PC-9 (cell line): ENCODE measurements at places on chromosomes 3 and 15. TPM values are rescaled to one million over a fixed set of nuclear protein-coding genes. Genes with fewer than 3 reads are reported as not detected.

- no peaks in the 10 kb centered on the region for H3K4me1 ChIP-seq
- no peak overlapping the region for H3K27ac ChIP-seq
- H3K4me3 ChIP-seq: no peak overlapping the region
- no peak for DNase-seq
Observed at GRCh38 chr3:53401154-53401553, 53.8 kb upstream of the DCP1A start.

- no peak for DNase-seq
- no peaks in the 10 kb centered on the region for H3K4me1 ChIP-seq
- H3K36me3 ChIP-seq: no peaks in the 10 kb centered on the region
- no peaks in the 10 kb centered on the region for H3K27me3 ChIP-seq
- H3K27ac ChIP-seq: no peak overlapping the region
Observed at GRCh38 chr3:45724911-45725310, 35.7 kb downstream of the SACM1L start.

DNA sequence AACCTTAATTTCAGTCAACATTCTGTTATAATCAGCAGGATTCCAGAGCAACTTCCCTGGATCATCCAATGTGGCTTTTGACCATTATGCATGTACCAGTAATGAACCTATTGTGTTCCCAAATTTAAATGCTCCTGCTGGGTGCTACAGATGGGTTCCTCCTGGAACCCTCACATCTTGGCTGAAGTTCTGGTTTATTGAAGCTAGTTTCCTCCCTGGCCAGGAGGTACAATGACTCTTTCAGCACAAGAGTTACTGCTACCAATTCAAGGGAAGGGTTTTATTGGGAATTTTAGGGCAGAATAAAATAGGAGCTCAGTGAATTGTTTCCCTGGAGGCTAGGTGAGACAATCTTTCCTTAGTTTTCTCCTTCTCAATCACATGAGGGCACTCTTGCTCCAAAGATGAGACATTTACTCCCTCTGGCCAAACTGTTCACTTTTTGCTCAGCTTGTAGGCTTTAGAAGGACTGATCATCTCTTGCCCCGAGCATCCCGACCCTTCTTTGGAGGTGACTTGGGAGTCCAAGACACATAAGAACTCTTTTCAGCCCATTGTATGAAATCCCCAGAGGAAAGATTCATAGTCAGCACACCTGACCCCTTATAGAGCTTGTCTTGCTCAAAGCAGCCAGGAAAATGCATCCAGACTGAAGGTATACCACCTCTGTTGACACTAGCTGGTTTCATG, 8.8 kb upstream of the NPHP3 start:
- no peak overlapping the region for H3K4me3 ChIP-seq
- H3K36me3 ChIP-seq: no peaks in the 10 kb centered on the region
- H3K27me3 ChIP-seq: no peaks in the 10 kb centered on the region
- no peak overlapping the region for H3K27ac ChIP-seq

GRCh38 chr3:41357271-41357670, 158.0 kb downstream of the CTNNB1 start:
- peaks cover 8% of the 10 kb centered on the region for H3K4me1 ChIP-seq
- no peaks in the 10 kb centered on the region for H3K36me3 ChIP-seq
- H3K27me3 ChIP-seq: no peaks in the 10 kb centered on the region
- H3K4me3 ChIP-seq: no peak overlapping the region
- H3K27ac ChIP-seq: no peak overlapping the region

- H3K4me3 ChIP-seq: no peak overlapping the region
- no peaks in the 10 kb centered on the region for H3K27me3 ChIP-seq
- H3K27ac ChIP-seq: no peak overlapping the region
- H3K4me1 ChIP-seq: no peaks in the 10 kb centered on the region
- DNase-seq: no peak
Observed at GRCh38 chr3:165011557-165011956, 66.7 kb downstream of the SI start.

GRCh38 chr15:100186366-100186765, 155.4 kb downstream of the ADAMTS17 start:
- H3K4me1 ChIP-seq: no peaks in the 10 kb centered on the region
- H3K4me3 ChIP-seq: no peak overlapping the region
- no peaks in the 10 kb centered on the region for H3K27me3 ChIP-seq
- DNase-seq: no peak

DNA sequence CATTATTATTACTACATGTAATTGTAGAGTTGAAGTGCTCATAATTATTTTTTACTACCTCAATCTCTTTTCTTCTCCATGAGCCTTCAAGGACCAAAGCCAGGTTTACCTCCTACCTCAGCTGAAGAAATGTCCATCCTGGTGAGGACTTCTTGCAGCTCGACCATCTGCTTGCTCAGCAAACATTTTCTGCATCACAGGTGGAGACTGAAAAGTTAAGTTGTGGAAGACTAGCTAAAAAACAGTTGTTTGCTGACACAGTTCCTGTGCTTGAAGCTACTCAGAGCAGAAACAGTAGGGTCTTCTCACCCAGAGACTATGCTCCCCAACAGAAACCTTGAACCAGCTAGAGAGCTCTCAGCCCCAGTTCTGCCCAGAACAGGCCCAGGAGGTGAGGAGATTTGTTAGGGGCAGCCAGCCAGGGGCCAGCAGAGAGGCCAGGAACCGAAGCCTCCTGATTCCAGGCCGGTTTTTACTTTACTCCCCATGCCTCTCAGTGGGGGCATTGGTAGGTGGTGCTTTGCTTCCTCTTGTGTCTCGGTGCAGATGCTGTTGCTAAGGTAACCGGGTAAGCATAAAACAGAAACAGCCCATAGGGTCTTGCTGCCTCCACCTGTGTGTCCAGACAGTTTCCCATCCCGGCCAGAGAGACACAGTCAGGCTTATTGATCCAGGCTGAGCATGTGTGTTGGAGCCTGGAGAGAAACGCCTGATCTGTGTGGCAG, 54.9 kb downstream of the CCNL1 start:
- no peaks in the 10 kb centered on the region for H3K36me3 ChIP-seq
- no peaks in the 10 kb centered on the region for H3K4me1 ChIP-seq
- DNase-seq: peak; percentile 33
- H3K4me3 ChIP-seq: no peak overlapping the region
- no peaks in the 10 kb centered on the region for H3K27me3 ChIP-seq

- DNase-seq: no peak
- H3K36me3 ChIP-seq: no peaks in the 10 kb centered on the region
- no peaks in the 10 kb centered on the region for H3K27me3 ChIP-seq
- no peak overlapping the region for H3K27ac ChIP-seq
- no peaks in the 10 kb centered on the region for H3K4me1 ChIP-seq
Observed at GRCh38 chr3:29245441-29245840, 35.4 kb upstream of the RBMS3 start.

- no peak overlapping the region for H3K4me3 ChIP-seq
- H3K36me3 ChIP-seq: no peaks in the 10 kb centered on the region
- H3K27me3 ChIP-seq: no peaks in the 10 kb centered on the region
- H3K4me1 ChIP-seq: no peaks in the 10 kb centered on the region
- no peak for DNase-seq
- H3K27ac ChIP-seq: no peak overlapping the region
Observed at GRCh38 chr3:139118835-139119234, 74.1 kb upstream of the PRR23C start.

- no peak for DNase-seq
- no peaks in the 10 kb centered on the region for H3K4me1 ChIP-seq
- no peak overlapping the region for H3K4me3 ChIP-seq
- no peak overlapping the region for H3K27ac ChIP-seq
- H3K36me3 ChIP-seq: no peaks in the 10 kb centered on the region
- H3K27me3 ChIP-seq: no peaks in the 10 kb centered on the region
Observed at GRCh38 chr3:104044002-104044401, 1322.7 kb upstream of the ALCAM start.

- H3K4me1 ChIP-seq: no peaks in the 10 kb centered on the region
- H3K4me3 ChIP-seq: no peak overlapping the region
Observed at GRCh38 chr3:55435491-55435890, 51.6 kb downstream of the WNT5A start.

DNA sequence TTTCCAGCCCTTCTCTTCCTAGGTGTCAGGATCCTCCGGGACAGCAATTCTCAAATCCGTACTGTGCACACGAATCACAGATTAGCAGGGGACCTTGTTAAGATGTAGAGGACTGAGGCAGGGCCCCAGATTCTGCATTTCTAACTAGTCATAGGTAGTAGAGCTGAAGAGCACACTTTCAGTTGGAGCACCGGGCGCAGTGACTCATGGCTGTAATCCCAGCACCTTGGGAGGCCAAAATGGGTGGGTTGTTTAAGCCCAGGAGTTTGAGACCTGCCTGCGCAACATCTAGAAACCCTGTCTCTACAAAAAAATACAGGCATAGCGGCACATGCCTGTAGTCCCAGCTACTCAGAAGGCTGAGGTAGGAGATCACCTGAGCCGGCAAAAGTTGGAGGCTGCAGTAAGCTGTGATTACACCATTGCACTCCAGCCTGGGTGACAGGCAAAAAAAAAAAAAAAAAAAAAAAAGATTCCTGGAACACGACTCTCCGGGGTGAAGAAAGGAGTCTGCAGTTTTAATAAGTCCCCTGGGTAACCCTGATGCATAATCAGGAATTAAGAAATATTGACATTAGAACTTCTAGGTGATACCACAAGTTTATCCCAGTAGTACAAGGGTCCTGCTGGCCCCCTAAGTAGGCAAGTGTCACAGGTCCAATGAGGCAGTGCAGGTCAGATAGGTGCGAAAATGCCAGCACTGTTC, 21.4 kb upstream of the IGDCC3 start:
- no peak for DNase-seq
- H3K4me1 ChIP-seq: no peaks in the 10 kb centered on the region
- no peak overlapping the region for H3K27ac ChIP-seq
- H3K36me3 ChIP-seq: no peaks in the 10 kb centered on the region
- H3K4me3 ChIP-seq: no peak overlapping the region
- H3K27me3 ChIP-seq: peaks cover 3% of the 10 kb centered on the region; the same call in 1 of the 2 replicates

DNA sequence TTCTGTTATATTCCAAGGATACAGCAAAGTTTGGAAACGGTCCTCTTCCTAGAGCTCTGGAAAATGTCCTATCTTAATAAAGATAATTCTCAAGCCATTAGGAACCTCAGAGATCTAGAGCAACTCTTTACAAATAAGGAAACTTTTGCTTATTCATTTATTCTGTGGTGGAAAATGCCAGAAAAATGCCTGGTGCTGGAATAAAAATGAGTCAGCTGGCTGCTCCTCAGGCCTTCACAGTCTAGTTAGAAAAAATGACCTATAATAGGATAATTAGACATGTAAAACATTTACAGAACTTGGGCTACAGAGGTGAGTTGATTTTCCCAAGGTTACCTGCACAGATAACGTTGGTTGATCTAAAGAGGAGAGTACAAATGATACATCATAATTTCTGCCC, 372.5 kb downstream of the NLGN1 start:
- H3K27me3 ChIP-seq: no peaks in the 10 kb centered on the region
- H3K4me3 ChIP-seq: no peak overlapping the region
- H3K4me1 ChIP-seq: no peaks in the 10 kb centered on the region
- DNase-seq: no peak

DNA sequence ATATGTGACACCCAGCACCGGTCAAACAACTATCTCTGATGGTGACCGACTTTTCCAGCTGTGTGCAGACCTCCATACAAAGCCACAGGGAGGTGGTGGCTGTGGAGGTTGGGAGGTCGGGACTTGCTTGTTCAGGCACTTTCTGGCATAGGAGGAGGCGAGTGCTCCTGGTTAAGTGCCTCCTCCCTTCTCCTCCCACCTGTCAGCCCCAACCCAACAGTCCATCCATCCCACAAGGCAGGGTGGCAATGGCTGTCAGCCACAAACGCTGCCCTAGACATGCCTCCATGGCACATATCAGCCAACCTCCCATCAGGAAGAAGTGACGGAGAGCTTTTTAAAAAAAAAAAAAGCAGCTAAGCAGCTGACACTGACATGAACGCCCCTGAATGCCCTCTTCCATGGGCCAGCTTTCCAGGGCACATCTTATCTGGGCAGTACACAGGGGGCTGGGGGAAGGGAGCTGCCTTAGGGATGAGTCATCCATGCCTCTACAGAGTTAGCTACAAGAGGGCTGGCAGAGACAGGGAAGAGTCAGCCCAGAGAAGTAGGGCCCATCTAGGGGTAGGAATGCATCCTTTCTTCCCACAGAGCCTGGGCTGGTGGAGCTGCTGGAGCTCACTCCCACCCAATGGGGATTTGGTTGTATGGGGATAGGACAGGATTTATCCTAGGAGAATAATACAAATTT, 41.2 kb downstream of the CCDC12 start:
- DNase-seq: peak; percentile 86
- H3K27me3 ChIP-seq: no peaks in the 10 kb centered on the region
- H3K4me3 ChIP-seq: no peak overlapping the region
- no peaks in the 10 kb centered on the region for H3K36me3 ChIP-seq
- H3K4me1 ChIP-seq: peaks cover 63% of the 10 kb centered on the region

GRCh38 chr3:37453393-37454389, 279.3 kb upstream of the LRRFIP2 start:
- peaks cover 73% of the 10 kb centered on the region for H3K27me3 ChIP-seq
- no peaks in the 10 kb centered on the region for H3K4me1 ChIP-seq
- H3K27ac ChIP-seq: no peak overlapping the region

DNA sequence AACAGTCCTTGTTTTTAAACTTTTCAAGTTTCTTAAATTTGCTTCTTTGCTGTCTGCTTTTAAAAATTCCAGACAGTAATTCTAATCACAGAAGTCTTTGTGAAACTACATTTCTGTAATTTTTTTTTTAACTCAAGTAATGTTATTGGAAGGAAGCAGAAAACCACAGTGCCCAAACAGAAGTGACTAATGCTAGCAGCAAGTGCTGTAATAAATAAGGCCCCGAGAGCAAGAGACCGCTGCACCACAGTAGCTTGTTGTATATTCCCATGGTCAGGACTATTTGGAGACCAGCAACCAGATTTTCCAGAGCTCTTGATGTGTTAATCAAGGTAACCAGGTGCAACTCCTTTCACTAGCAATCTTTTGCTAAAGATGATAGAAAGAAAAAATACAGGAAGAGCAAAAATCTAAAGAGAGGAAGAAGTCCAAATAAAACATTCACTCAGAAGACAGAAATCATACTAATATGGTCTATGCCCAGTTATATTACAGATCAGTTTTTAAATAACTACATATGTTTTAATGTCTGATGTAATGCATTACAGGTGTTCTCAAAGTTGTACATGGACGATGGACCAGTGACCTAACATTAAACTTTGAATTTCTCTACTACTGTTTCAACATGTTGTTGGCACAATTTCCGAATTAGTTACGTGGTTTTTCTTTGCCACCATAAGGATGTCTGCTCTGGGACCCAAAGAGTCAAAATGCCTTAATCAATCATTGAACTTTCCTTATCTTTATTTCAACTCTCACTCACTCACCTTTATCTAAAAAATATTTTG, 36.4 kb downstream of the WWTR1 start:
- DNase-seq: no peak
- no peak overlapping the region for H3K4me3 ChIP-seq
- H3K27ac ChIP-seq: peak overlapping the region; percentile 33; the same call in 1 of the 2 replicates
- H3K27me3 ChIP-seq: no peaks in the 10 kb centered on the region
- peaks cover 12% of the 10 kb centered on the region for H3K4me1 ChIP-seq

- no peak for DNase-seq
- H3K27ac ChIP-seq: no peak overlapping the region
- no peaks in the 10 kb centered on the region for H3K36me3 ChIP-seq
- H3K4me1 ChIP-seq: no peaks in the 10 kb centered on the region
- H3K4me3 ChIP-seq: no peak overlapping the region
Observed at GRCh38 chr3:159273608-159274007, 471.8 kb downstream of the MFSD1 start.

- no peak overlapping the region for H3K4me3 ChIP-seq
- H3K36me3 ChIP-seq: no peaks in the 10 kb centered on the region
- no peak overlapping the region for H3K27ac ChIP-seq
Observed at GRCh38 chr3:14689247-14689980, 14.5 kb downstream of the C3orf20 start.

ALDH1A2 gene
- total RNA-seq: 3.1 and 4.0 TPM in 2 replicates

IL16 gene
- 0.50 and 0.65 TPM in 2 replicates for total RNA-seq

CDHR4 gene
- total RNA-seq: 2.0 and 3.5 TPM in 2 replicates

GOLGA8Q gene
- not detected in 2 replicates for total RNA-seq

KCNMB3 gene
- total RNA-seq: 7.4 and 8.9 TPM in 2 replicates

NKIRAS1 gene
- 8.6 and 12.6 TPM in 2 replicates for total RNA-seq

PODXL2 gene
- total RNA-seq: 11.9 and 12.1 TPM in 2 replicates
